ENCODE measurements at places on chromosomes 11 and 22.

GRCh38 chr11:84686716-84687115 lies 940.4 kb downstream of the DLG2 start:
- no peak for DNase-seq

DNA sequence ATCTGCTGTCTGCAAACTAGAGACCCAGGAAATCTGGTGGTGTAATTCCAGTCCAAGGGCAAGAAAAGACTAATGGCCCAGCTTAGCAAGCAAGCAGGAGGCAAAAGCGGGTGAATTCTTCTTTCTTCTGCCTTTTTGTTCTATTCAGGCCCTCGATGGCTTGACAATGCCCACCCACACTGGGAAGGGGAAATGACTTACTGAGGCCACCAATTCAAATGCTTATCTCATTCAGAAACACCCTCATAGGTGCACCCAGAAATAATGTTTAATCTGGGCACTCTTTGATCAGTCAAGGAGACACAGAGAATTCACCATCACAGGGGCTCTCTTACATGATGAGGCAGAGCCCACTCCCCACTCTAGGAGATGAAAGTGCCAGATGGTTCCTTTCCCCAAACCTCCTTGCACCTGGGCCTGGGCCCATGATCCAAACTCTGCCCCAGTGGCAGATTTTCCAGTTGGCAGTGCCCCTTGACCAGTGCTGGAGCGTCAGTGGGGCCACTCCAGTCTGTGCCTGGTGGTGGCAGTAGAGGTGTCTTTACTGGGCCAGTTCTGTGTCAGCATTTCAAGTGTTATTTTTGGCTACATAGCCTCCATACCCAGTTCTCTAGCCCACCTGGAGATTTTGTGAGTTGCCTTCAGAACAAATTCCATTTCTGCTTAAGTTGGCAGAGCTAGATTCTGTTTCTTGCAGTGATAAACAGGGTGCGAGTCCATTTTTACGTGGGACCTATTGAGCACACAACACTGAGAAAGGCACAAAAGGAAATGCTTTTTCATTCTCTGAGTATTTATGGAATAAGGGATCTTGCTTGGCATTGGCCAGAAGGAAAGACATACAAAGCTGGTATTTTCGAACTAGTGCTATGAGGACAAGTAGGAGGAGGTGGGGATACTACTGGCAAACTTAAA lies 7.5 kb downstream of the ELMOD1 start:
- no peak for DNase-seq

DNA sequence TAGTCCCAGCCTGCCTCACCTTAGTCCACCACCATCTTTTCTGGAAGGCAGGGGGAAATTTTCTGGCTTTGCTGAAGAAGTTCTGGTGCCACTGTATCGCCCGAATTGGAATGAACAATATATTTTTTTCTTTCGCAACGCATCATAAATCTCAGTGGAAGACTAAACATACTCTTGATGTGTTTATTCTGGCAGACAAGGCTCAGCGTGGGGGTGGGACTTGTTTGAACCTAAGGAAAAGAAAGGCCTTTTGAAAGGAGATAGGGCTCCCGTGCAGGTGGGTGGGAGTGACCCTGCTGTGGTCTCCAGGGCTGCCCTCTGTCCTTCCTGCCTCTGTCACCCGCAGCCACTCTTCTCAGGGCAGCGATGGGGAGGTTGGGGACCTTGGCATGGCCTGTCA lies 42.5 kb downstream of the CD82 start:
- DNase-seq = no peak

DNA sequence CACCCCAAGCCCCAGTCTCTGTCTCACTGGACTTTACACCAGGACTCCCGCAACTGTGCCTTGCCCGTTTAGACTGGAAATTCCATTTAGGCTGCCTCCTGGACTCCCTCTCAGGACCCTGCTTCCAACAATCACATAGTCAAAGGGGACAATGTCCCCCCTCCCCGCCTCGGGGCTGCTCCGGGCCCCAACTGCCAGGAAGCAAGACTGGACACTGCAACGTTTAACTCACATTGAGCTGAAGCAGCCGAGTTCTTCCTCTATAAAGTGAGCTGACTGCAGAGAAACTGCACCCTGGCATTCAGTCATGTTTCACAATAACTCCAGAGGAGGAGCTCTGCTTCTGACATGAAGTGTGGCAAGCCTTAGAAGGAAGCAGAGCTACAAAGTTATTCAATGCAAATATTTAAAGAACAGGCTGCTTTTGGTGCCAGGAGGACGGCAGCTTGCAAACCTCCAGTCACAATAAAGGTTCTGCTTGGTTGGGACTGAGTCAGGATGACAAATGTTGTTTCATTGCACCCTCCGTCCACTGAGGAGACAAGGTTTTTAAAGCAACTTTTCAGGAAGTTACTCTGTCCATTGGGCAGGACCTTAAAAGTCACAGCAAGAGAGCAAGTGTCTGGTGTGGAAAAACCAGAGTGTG lies 19.9 kb downstream of the PACSIN2 start:
- DNase-seq = no peak

- no peak for DNase-seq
Observed at GRCh38 chr22:45291061-45291930, 6.5 kb downstream of the UPK3A start.

GRCh38 chr11:83355391-83355790 lies 69.2 kb upstream of the CCDC90B start:
- no peak for DNase-seq

DNA sequence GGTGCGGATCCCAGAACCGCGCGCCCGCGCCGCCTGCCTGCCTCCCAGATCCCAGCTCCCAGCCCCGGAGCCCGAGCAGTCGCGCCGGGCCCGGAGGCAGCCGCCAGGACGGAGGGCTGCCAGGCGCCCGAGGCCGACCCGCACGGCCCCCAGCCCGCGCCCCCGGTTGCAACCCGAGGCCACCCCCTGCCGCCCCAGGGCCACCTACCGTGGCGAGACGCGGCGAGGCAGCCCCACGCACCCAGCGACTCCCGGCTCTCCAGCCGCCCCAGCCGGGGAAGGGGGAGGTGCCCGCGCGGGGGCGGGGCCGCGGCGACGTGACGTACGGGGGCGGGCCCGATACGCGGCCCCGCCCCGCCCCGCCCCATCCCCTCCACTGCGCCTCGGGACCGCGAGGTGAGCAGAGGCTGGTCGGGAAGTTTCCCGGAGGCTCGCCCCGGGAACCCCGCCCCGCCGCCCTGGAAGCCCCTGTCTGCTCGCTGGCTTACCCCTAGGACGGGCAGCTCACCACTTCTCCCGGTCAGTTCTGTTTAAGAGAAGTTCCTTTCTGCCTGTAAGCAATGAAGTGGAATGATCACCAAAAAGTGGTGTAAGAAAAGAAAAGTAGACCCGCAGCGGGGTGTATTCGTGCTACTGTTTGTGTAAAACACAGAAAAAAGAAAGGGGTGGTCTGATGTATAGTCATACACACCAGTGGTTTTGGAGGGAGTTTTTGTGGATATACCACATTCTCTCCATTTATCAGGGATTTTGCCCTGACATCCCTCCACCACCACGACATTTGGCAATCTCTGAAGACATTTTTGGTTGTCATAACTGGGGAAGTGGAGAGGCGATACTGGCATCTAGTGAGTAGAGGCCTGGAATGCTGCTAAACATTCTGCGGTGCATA lies at the start of gene TPST2:
TPST2 (minus strand) TSS at position 288 of the 892 bp plus-strand sequence. CDS start 48,502 bp downstream, outside the sequence.
- peak; percentile 61 for DNase-seq

DNA sequence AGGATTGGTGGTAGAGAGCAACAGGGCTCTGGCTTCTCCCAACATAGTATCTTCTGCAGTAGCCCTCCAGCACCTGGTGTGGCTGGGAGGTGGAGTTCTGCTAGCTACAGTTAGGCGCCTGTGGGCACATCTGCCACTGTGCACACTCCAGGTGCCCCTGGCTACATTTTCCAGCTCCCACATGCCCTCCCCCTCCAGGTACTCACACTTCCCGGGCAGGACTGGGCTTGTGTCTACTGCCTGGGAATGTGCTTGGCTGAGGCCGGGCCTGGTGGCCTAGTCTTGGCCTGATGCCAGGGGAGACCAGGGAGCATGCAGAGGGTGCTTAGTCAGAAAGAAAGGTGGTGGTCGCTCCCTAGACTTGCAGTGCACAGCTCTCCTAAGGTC lies 15.8 kb downstream of the PHLDB1 start:
- no peak for DNase-seq

DNA sequence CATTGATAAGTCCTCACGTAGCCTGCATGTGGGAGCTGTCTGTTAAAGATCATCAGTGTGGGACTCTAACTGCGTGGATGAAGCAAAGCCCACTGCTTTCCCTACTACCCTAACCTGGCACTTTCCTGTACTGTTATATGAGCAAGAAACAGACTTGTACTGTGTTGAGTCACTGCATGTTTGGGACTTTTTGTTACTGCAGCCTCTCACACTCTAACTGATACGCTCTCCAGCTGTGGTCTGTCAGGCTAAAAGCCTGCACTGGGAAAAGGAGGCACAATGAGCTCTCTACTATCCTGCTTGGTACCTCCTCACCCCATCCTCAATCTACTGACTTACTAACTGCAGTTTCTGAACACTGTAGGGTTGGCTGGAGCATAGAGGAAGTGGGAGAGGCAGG lies 93.7 kb upstream of the PLET1 start:
- no peak for DNase-seq

- no peak for DNase-seq
Observed at GRCh38 chr11:66470015-66470414, 3.3 kb downstream of the PELI3 start.

DNA sequence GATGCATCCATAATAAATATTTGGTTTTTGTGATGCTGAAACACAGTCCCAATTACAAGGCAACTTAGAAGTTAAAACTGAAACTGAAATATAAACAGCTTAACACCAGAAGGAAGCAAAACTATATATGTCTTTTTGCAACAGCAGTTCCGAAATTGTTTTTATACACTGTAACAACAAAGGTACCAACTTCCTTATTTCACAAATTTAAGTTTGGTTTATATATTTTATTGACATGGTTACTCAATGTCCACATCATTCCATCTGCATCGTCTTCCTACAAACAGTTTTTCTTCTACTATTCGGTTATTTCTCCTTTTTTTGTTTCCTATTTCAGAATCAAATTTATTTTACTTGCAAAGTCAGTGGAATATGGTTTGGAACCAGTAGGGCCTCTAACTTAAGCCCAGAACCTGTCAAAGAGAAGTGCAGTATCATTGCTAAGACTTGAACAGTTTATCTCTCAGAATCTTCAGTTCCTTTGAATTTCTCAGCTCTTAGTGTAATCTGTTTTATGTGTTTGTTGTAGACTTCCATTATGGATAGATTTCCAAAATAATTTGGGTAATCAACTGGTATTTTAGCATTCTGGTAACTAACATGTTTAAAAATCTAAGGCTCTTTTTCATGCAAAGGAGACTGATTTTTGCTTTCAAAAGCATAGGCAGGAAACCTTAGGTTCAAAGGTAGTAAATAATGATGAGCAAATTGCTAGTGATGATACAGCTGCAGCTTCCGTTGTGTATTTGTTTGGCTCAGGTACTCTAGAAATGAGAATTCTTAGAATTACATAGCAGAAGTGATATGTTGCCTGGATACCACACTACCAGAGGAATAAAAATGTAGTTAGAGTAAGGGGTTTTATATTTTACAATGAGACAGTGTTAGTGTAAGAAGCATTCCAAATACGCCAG lies 8.2 kb upstream of the HSPA8 start:
- no peak for DNase-seq

- no peak for DNase-seq
Observed at GRCh38 chr11:91023731-91024130, 800.9 kb upstream of the CHORDC1 start.

DNA sequence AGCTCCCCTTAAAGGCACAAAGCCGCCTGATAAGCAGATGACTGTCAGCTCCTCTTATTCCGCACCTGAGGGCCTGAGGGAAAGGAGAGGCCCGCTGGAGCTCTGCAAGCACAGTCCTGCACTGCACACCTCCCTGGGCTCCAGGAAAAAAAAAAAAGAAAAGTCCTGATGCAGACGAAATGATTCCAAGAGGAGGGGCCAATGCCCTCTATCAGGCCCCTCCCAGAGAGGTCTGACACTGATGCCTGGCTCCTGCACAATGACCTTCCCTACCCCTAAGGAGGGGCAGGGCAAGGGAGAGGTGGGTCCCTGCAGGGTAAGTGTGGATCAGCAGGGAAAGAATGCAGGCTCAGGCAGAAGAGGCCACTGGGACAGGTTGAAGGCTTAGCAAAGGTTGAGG lies 572.7 kb downstream of the SOX6 start:
- DNase-seq = no peak

DNA sequence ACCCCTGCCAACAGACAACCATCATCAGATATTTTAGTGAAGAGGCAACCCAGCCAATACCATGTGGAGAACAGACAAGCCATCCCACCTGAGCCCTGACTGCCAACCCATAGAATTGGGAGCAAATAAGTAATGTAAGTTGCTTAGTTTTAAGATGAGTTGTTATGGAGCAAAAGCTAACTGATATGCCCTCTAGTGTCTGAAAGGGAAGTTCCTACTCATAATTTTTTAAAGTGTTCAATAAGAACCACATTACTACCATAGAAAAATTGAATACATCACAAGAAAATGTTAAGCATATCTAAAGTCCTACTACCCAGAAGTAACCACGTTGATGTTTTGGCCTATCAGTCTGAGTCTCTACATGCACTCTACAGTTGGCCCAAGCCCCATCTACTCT lies 50.8 kb upstream of the SLC36A4 start:
- no peak for DNase-seq

GRCh38 chr11:47923667-47924066 lies 56.7 kb upstream of the PTPRJ start:
- no peak for DNase-seq

GRCh38 chr11:116901211-116901610 lies 63.8 kb upstream of the APOA1 start:
- no peak for DNase-seq

GRCh38 chr11:7673724-7674434 lies 579 bp upstream of the CYB5R2 start:
- DNase-seq = no peak

DNA sequence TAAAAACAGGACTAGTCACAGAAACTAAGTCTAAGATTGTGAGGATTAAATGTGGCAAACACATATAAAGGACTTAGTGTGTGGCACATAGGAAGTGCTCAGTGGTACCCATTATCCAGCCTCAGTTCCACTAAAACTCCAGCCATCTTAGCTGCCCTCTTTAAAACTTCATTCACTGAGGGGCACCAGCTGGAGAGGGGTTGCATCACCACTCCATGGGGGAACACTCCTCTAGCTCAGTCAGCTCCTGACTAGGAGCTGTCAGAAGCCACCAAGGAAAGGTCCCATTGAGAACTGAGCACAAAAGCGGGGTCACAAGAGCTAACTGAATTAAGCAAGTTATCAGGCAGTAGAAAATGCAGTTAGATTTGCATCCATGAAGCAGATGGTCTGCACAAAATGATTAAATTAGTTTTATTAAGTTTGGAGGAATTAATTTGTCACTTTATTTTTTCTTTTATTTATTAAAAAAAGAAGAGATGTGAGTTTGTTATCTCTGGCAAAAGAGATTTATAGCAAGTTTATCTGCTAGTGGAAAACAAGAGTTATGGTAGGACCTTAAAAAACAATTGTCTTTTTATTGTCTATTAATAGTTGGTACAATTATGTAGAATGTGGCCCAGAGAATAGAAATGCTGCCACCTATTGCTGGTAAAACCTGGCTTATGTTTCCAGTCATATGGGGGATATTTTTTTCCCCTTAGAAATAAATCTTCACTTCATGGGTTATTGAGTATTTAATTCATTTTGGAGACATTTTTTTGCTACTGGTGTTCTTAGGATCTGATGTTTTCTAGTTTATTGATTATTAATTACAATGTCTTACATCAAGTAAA lies 95.7 kb downstream of the NAV2 start:
- no peak for DNase-seq

- DNase-seq = no peak
Observed at GRCh38 chr11:74427384-74427886, 29.2 kb upstream of the PGM2L1 start.

Data from stimulated activated CD8-positive, alpha-beta memory T cell treated with anti-CD3 and anti-CD28 coated beads, Interleukin-4, amount 100 ng/mL, for 24 hours (primary cell).